Bronchial smooth muscle cell (primary cell): ENCODE measurements at places on chromosomes 16 and 17. TPM values are rescaled to one million over a fixed set of nuclear protein-coding genes. Genes with fewer than 3 reads are reported as not detected.

The CTRB2 gene
- total RNA-seq = not detected in 2 replicates

The CCL17 gene
- not detected in 2 replicates for total RNA-seq

The TMEM170A gene
- total RNA-seq = 7.4 and 8.5 TPM in 2 replicates

The ANKRD40CL gene
- not detected in 2 replicates for total RNA-seq

The DPEP3 gene
- total RNA-seq = not detected in 2 replicates

The CCL23 gene
- total RNA-seq = not detected in 2 replicates

The TBC1D3C gene
- total RNA-seq = 1.5 TPM in 1 of 2 replicates, not detected in the other

The CCL22 gene
- total RNA-seq = not detected in 2 replicates

The SDR42E2 gene
- total RNA-seq = under 0.01 TPM in 1 of 2 replicates, not detected in the other

The CPHXL2 gene
- not detected in 2 replicates for total RNA-seq
